Left ventricle myocardium inferior (tissue), 1 donor: ENCODE measurements at places on chromosomes 7 and 10. TPM values are rescaled to one million over a fixed set of nuclear protein-coding genes. Genes with fewer than 3 reads are reported as not detected.

DNA sequence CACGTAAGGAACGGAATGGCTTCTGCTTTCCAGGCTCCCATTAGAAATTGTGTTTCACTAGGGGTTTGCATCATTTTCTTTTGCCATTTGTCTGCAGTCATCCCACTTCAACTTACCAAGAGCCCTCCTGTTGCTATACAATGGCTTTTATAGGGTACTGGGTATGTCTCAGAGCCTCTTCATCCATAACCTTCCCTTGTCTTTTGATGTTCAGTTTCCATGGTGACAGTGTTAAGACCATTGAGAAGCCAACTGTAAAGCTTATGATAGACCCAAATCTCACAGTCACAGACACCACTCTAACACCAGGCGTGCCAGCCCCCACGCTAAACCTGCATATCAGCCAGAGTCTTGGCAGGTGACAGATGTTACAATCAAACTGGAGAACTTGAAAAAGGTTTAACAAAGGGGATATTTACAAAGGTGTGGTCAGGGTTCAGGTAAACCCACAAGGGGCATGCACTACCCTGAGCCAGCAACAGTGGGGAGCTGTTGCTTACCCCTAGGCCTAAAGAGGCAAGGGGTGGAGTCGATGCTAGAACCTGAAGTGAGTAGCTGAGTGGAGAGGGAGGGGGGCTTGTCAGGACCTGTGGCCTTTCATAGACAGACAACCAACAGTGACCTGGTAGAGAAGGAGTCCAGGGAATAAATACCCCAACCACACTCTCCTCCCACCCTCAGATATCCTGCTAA lies 53.2 kb upstream of the ABLIM1 start:
- DNase-seq, result no peak

GRCh38 chr7:98862716-98863420 lies 6.9 kb downstream of the TMEM130 start:
- DNase-seq, result no peak

DNA sequence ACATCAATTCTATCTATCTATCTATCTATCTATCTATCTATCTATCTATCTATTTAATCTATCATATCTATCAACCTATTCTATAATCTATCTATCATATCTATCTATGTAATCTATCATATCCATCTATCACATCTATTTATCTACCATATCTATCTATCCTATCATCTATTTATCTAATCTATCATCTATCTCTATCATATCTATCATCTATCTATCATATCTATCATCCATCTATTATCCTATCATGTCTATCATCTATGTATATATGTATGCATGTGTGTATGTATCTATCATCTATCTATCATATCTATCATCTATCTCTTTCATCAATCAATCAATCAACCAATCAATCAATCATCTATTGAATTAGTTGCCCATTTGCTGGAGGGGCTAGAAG lies 159.3 kb upstream of the GALNT17 start:
- DNase-seq, result no peak

The HOXA1 gene
- not detected for total RNA-seq

DNA sequence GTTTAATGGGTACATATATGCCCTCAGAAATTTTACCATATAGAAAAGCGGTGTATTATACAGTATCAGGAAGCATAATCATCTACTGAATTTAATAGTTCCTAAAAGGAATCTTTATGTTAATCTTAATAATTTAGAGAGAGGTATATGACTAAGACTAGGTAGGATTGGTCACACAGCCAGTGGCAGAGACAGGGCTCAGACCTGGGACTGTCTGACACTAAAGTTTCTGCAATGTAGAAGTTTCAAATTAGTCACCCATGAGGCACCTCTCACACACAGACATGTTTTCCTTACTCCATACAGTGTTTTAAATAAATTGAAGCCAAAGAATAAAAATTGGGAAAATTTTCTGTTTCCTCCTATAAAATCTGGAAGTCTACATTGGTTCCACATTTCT lies 72.8 kb upstream of the ADRA2A start:
- no peak for DNase-seq

GRCh38 chr7:100835903-100836811 lies 8.8 kb upstream of the EPHB4 start:
- DNase-seq, result peak; percentile 64

DNA sequence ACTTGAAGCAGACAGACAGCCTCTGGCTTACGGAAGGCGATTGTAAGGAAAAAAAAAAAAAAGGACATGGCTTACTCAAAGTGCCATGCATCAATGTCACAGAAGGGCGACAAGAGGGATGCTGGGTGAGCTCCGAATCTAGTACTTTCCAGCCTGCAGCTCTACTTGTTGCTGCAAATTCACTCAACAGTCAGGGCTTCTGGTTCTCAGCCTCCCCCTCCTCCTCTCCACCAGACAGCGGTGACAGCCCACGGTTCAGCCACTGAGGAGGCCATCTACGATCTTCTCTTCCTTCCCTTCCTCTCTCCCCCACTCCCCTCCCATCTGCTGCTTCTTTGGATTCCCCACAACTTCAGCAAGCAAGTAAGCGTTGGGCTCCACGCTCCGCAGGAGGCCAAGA lies 63.5 kb downstream of the PRKAG2 start:
- peak; percentile 3 for DNase-seq

DNA sequence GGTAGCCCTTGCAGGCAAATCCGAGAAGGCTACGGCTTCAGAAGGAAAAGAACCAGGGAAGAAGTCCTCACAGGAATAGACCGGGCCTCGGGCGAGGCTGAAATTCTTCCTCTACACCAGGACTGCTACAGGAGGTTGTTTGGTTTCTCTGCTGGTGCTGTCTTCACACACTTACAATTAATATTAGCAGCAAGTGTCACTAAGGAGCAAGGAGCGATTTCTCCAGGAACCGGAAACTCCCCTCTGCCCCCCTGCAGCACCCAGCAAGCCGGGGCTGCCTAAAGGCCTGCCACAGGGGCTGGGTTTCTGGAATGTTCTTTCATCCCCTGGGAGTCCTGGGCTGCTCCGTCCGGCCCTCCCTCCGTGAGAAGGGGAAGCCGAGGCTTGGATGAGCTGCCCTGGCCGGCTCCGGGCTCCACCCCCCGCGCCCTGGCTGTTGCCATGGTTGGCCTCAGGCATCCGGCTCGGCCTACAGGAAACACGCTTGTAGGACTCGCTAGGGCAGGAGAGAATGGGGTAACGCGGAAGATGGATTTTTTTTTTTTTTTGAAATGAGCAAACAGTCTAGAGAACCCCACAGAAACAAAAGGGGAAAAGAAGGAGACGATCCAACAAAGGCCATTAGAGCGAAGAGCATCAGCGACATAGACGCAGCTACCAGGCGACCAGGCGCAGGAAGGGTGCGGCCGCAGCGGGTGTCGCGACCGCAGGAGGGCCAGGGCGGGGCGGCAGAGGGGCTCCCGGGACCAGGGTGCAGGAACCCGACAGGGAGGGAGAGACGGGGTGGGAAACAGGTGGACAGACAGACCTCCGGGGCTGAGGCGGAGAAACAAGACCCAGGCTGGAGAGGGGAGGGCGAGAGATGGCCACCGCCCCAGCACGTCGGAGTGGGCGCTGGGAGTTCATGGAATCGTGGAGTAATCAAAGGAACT lies 33.0 kb downstream of the EN2 start:
- peak; percentile 65 for DNase-seq

DNA sequence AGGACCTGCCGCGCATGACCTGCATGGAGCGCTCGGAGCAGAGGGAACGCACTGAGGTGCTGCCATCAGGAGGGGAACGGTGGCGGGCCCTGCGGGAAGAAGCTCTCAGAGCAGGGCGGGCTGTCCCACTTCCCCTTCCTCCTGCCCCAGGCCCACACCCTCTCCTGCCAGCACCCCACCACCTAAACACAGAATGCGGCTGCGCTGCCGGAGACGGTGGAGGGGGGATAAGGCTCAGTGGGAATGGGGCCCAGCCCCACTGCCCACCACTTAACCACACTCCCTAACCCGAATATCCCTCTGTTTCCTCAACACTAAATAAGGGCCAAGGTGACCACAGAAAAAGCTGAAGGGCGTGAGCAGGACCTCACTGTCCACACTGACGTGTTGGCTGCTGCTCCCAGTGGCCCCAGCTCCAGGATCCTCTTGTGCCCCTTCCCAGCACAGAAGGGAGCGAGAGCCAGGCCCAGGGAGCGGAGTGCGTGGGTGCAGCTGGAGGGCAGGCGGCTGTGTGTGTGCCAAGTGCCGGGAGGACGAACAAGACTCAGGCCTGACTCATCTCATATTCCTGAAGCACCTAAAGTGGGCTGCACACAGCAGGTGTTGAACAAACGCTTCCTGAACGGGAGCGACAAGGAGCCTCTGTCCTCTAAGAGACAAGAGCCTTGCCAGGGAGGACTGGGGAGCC lies 116.8 kb downstream of the MAD1L1 start:
- DNase-seq, result peak; percentile 47

DNA sequence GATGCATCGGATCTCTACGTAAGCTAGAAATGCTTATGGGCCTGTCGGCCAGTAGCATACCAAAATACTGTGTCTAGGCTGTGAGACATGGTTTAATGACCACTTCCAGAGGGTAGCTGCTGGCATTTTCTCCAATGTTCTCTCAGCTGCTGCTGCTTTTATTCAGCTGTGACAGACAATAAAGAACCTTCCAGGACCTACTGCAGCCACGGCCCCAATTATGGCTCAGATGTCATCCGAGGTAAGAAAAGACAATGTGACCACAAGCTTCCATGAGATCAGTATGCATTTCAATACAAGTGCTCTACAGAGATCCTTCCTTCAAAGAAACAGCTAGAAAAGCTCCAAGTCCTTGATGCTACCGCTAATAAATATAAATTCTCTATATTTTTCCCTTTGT lies 256.2 kb downstream of the SDHAF3 start:
- no peak for DNase-seq

The DNA2 gene
- 2.1 TPM for total RNA-seq

DNA sequence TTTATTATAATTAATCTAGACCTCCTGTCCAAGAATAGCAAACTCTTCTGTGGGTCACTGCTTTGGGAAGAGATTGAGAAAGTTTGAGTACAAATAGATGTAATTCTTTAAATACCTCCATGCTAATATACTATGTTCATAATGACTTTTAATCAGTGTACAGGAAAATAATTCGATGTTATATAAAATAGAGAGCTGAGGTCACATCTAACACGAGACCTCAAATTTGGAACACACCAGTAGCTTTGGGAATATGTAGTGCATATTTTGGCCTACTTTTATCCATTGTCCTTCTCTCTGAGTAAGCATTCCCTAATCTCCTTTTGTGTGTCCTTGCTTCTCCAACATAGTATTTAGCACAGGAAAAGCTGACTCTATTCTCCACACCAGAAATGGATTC lies 27.3 kb upstream of the CABCOCO1 start:
- no peak for DNase-seq

- no peak for DNase-seq
Measured at GRCh38 chr10:30701451-30702173, 72.1 kb upstream of the LYZL2 start.

The SFRP5 gene
- 8.7 TPM for total RNA-seq

- DNase-seq, result no peak
Measured at GRCh38 chr7:69732203-69732602, 133.9 kb downstream of the AUTS2 start.

DNA sequence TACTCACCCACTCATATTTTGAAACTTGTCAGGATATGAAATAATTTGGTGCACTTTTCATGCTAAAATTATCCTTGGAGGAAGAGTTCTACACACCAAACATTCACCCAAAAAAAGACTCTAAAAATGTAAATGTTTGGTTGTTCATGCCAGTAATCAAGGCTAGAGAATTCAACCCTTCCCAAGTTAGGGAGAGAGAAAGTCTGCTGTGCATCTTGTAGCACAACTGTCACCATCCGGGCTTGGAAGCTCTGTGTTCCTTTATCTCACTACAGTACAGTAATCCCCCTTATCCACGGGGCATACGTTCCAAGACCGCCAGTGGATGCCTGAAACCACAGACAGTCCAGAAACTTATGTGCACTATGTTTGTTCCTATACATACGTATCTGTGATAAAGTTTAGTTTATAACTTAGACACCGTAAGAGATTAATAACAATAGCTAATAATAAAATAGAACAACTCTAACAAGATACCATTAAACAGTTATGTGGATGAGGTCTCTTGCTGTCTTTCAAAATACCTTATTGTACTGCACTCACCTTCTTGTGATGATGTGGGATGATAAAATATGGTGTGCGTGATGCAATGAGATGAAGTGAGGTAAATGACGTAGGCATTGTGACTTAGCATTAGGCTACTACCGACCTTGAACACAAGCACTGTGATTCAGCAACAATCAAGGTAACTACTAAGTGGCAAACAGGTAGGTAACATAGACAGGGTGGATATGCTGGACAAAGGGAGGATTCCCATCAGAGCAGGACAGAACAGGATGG lies 24.6 kb upstream of the HECTD2 start:
- no peak for DNase-seq

The NUTM2D gene
- total RNA-seq, result 6.0 TPM

GRCh38 chr10:2119316-2119715 lies 382.0 kb upstream of the ADARB2 start:
- no peak for DNase-seq

DNA sequence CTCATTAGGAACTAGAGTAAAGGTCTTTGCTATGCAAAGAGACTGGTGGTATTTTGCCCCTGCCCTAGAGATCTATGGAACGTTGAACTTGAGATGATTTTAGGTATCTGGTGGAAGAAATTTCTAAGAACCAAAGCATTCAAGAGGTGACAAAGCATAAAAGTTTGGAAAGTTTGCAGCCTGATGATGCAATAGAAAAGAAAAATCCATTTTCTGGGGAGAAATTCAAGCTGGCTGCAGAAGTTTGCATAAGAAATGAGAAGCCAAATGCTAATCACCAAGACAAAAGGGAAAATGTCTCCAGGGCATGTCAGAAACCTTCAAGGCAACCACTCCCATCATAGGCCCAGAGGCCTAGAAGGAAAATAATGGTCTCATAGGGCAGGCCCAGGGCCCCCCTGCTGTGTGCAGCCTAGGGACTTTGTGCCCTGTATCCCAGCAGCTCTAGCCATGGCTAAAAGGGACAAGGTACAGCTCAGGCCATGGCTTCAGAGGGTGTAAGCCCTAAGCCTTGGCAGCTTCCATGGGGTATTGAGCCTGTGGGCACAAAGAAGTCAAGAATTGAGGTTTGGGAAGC lies 16.5 kb downstream of the TFPI2 start:
- DNase-seq, result no peak

DNA sequence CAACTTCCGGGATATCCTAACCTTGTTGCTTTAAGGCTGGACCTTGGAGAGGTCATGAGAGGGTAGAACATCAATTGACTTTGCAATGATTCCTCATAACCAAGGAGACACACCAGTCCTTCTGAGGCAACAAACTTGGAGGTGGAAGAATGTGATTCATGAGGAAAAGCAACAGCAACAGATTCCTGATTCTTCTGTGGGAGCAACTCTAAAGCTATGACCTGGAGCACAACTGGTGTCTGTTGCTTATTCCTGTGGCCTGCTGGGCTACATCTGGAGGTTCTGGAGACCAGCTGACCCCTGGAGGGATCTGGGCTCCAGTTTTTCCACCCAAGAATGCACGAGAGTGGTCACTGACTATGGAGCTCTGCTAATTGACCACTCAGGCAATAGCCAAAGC lies 116.6 kb downstream of the CREB5 start:
- DNase-seq, result no peak
